Hematopoietic multipotent progenitor cell treated with erythropoietin and hydrocortisone succinate and interleukin-3 and kit ligand, for 8 days (in vitro differentiated cells): ENCODE measurements at places on chromosomes 11 and 22.

- DNase-seq, result no peak
Measured at GRCh38 chr11:342328-342727, 21.7 kb upstream of the IFITM3 start.

GRCh38 chr11:74546752-74547151 is 45.6 kb upstream of the POLD3 start:
- no peak for DNase-seq

DNA sequence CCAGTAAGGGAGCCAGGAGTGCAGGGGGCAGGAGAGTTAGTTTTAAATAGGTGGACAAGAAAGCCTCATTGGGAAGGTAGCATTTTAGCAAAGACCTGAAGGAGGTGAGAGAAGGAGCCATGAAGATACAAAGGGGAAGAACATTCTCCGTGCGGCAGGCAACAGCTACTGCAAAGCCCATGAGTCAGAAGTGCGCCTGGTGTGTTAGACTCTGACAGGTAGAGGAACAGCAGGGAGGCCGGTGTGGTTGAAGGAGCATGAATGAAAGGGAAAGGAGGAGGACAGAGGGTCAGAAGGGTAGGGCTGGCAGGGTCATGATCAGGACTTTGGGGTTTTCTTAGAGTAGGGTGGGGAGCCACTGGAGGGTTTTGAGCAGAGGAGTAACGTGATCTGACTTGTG is 34.5 kb upstream of the PAMR1 start:
- DNase-seq, result no peak

- DNase-seq, result no peak
Measured at GRCh38 chr22:43337385-43337784, 5.8 kb downstream of the SCUBE1 start.

- peak; percentile 74 for DNase-seq
Measured at GRCh38 chr11:95231881-95232605, 1.0 kb upstream of the SESN3 start.

GRCh38 chr11:110161061-110161460 is 67.9 kb downstream of the ZC3H12C start:
- DNase-seq, result no peak

DNA sequence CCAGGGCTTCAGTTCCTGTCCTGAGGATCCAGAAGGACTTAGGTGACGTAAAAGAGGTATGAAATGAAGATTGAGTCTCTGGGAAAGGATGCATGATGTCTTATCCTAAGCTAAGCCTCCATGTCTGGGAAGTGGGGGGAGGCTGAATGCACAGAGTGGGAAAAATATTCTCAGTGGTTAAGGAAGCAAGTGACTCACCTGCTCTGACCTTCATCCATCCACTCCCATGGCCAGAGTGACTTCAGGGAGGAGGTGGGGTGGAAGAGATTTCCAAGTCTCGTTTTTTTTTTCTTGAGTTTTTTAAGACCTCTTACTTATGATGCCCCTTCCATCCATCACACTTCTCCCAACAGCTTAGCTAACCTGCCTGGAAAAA is 32.5 kb upstream of the POLD3 start:
- no peak for DNase-seq

DNA sequence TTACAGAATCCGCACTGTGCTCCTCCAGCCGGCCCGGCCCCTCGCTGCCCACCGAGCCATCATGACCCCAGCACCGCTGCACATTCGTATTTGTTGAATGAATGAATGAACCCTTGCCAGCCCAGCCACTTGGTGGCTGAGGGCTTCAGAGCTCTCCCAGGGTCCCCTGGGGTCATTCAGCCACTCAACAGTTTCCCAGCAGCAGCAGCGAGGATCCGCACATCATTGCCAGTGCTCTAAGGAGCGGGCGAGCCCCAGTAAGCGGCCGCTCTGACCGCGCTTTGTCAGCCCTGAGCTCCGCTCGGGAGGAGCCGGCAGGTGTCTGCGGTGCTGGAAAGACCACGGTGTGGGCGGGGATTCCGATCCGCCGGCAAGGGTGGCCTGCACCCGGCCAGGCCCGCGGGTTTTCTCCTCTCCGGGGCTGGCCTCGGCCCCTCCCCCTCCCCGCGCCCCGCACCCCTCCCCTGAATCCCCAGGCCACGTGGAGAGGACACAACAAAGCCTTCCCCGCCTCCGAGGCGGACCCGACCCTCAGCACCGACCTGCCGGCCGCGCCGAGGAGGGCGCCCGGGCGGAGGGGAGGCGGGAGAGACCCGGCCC is 563 bp downstream of the BID start:
- DNase-seq, result peak; percentile 36

DNA sequence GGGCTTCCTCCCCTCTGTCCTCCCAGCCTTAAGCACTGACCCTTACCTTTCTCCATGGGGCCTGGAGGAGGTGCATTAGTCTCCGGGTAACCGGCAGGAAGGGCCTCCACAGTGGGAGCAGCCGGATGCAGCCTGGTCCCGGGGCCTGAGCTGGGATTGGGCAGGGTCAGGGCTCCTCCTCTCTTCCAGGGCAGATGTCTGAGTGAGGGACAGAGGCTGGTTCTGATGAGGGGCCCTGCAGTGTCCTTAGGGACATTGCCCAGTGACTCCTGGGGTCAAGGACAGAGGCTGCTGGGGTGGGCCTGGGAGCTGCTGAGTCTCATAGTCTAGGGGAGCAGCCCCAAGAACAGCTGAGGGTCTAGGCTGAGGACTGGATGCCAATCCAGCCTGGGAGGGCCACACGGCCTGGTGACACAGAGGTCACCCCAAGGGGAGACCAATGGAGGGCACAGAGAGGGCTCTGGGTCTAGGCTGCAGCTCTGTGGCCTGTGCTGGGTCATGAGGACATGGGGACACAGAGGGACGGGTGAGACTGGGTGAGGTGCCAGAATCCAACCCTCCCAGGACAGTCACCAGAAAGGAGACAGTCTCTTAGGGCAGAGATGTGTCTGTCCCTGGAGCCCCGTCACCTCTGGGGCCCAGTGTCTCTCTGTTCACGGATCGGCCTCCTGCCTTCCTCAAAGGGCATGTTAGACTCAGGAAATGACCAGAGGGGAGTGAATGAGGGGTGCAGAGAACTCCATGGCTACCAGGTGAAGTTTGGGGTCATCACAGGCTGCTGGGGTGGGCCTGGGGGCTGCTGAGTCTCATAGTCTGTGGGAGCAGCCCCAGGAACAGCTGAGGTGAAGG is 6.5 kb downstream of the IGLL5 start:
- no peak for DNase-seq

DNA sequence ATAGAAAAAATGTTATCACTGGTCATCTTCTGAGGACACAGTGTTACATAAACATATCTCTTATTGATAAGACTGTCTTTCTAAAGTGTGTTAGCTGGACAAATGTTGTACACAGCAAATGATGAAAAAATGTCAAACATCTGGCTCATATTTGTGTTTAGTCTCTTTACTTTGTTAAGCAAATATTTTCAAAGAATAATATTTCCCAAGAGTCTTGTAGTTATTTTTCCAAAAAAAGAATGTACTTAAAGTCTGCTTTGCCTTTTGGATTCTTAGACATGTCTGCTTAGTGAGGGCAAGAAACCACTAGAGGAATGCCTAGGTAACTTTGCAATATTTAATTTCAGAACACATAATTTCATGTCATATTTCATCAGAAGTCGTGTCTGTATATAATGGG is 23.9 kb upstream of the CCDC179 start:
- no peak for DNase-seq

DNA sequence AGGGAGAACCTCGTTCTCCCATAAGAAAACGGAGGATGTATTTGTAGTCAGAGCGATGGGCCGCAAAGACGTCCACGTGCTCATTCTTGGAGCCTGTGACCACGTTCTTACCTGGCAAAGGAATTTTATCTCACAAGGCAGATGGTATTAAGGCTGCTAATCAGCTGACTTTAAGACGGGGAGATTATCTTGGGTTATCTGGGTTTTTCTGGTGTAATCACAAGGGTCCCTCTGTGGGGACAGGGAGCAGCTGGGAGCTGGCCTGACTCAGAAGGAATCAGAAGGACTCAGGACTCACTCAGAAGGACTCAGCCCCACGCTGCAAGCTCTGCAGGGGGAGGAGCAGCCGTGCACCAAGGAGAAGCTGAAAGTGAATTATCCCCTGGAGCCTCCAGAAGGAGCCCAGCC is 7.5 kb upstream of the SIGIRR start:
- DNase-seq, result no peak
